ENCODE measurements at places on chromosomes 4 and X.

- DNase-seq = no peak
These were observed 1592.9 kb upstream of the TENM3 start for GRCh38 chr4:180650273-180650672.

DNA sequence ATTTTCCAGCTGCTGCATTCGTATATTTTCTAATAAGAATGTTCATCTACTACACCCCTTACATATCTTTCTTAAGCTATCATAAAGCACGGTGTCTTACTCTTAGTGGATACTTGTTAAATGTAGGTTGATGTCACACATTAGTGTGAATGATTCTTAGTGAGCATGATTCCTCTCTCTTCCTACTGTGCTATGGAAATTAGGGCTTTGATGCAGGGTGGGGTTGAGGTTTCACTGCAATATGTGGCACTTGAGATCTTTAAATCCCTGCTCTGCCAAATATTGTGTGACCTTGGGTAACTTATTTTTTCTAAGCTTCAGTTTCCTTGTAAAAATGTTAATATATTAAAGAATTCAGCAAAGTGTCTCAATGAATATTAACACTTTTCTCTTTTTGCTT, 188.4 kb downstream of the PDGFRA start:
- DNase-seq = no peak

DNA sequence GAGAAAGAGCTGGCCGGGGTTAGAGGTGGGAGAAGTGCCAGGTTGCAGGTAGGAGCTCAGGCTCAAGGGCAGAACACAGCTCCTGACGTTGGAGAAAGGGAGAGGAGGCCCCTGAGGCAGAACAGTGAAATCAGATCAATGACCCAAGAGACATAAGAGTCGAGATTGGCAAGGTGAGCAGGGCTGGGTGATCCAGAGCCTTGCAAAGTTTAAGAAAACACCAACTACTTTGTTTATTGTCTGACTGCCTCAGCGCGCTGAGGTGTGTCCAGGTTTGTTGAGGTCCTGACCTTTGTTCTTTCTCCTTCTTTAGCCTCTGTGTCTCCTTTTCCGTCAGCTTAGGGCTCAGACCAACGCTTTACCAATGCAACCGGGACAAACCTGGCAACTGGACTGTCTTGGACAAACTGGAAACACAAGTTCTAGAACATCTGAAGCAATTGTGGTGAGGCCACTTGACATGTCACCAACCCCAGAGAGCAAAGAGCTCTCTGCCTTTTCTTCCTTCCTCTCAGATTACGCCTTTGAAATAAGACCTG, 28.3 kb downstream of the CHRNA9 start:
- DNase-seq = no peak

DNA sequence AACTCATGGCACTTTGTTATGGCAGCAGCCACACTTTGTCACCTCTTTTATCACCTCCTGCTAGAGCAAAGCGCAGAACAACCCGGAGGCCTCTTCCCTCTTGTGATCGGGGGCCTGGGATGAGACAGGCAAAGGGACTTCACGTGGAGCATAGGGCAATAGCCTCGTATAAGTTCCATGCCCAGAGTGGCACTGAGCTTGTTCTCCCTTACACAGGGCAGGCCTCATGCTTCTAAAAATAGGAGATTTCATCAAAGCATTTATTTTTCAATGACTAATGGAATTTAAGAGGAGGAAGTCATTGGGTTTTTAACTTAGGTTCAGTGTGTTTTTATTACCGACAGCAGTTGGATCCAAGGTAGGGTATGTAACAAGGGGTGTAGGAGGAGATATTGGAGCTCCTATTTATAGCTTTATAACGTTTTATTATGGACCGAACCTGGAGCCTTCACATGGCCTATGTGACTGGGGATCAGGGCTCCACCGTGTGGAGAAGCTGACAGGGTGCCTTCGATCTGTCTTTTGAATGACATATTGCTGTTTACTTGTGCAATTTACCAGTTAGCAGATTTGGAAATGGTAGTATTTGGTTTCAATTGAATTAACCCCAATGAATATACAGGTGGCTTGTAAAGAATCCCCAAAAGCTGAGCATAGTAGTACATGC, 93.8 kb downstream of the SLC2A9 start:
- DNase-seq = no peak

DNA sequence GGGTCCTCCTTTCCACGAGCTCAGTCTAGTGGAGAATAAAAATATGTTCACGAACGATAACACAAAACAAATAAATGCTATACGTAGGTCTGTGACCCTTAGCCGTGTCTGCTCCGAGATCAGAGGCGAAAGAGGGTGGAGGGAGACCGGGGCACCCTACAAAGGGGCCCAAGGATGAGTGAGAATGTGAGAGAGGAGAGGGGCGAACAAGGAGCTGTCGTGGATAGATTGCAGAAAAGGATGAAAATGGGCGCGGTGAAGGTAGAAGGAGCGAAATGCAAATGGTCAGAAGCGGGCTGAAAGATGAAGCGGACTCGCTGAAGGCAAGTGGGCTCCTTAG, 6.2 kb upstream of the ZBTB33 start:
- no peak for DNase-seq

- no peak for DNase-seq
These were observed 36.2 kb downstream of the DCX start for GRCh38 chrX:111375747-111376146.

- no peak for DNase-seq
These were observed 144.8 kb downstream of the SPATA18 start for GRCh38 chr4:52195869-52196268.

- DNase-seq = peak; percentile 22
These were observed 124.2 kb upstream of the MBNL3 start for GRCh38 chrX:132612821-132613564.

- DNase-seq = no peak
These were observed 20.1 kb downstream of the ACSL1 start for GRCh38 chr4:184805462-184806228.

DNA sequence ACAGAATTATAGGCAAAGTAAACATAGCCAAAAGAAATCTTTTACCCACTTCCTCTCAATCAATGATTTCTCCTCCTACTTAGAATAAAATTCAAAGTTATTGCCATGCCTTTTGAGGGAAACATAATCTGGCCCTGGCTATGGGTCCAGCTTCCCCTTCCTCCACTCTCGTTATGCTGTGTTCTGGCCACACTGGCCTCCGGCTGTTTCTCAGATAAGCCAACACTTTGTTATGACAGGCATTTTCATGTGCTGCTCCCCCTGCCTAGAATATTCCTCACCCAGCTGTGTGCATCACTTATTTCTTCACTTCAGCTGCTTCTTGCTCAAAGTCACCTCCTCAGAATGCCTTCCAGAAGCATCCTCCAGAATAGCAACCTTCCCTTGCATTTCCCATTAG, 386.6 kb upstream of the AADAT start:
- DNase-seq = no peak

DNA sequence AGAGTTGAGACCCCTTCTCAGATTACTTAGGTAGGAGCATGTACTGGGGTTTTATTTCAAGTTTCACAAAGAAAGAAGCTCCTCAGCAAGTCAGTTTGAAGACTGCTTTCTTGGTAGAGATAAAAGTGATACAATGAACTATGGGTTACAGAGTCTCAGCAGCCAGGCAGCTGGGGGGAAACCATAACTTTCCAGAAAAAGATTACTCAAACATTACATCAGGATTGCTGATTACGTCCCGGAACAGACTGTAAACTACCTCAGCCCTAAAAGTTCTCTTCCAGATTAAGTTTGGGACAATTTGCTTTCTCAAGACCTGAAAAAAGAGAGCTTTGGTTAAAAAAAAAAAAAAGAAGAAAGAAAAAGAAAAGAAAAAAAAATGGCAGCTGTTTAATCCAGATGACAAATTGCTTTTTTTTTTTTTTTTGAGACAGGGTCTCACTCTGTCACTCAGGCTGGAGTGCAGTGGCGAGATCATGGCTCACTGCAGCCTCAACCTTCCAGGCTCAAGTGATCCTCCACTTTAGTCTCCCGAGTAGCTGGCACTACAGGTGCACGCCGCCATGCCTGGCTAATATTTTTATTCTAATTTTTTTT, 16.6 kb downstream of the SAT1 start:
- no peak for DNase-seq

DNA sequence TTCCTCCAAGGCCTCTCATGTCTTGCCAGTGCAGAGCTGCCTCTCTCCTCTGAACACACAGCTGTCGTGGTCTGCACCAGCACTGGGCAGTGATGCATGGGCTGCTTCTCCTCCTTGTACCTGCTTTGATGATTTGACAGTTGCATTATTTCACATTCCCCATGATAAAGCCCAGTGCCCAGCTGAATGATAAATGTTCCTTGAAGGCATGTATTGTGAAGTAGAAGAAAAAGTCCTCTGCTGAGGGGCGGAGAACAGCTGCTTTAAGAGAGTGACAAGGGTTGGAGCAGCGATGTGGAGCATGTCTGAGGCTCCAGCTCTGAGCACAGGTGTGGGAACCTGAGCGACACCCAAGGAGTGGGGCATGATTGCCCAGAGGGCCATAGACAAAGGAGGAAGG, 21.1 kb upstream of the TRIM2 start:
- DNase-seq = no peak

GRCh38 chr4:168655182-168655581, 158.3 kb downstream of the PALLD start:
- peak; percentile 57 for DNase-seq

GRCh38 chrX:18026166-18026565, 165.1 kb upstream of the RAI2 start:
- no peak for DNase-seq

- no peak for DNase-seq
These were observed 219.9 kb upstream of the ANKRD50 start for GRCh38 chr4:124932447-124932846.

- DNase-seq = no peak
These were observed 53.6 kb downstream of the FIP1L1 start for GRCh38 chr4:53431052-53431451.

- no peak for DNase-seq
These were observed 103.6 kb downstream of the CHIC2 start for GRCh38 chr4:53960843-53961242.

- DNase-seq = no peak
These were observed 58.8 kb downstream of the C4orf50 start for GRCh38 chr4:5959211-5959982.

GRCh38 chr4:66489783-66490452, 819.6 kb upstream of the EPHA5 start:
- DNase-seq = no peak

- no peak for DNase-seq
These were observed 383 bp downstream of the PCYT1B start for GRCh38 chrX:24646745-24647182.

DNA sequence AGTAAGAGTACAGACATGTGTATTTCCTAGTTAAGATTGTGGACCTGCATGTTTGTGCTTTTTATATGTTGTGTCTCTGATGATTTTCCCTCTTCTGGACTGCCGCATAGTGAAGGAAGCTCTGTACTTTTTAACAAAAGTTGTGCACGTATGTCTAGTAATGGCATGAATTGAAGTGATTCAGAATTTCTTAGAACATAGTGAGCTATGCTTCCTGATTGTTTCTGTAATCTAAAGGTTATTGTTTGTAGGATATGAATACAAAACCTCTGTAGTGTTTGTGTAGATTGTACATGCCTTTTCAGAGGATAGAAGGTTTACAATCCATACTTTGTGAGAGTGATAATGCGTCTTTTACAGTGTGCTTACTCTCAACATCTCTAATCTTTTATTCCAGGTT, 37.0 kb upstream of the NUDT6 start:
- no peak for DNase-seq

DNA sequence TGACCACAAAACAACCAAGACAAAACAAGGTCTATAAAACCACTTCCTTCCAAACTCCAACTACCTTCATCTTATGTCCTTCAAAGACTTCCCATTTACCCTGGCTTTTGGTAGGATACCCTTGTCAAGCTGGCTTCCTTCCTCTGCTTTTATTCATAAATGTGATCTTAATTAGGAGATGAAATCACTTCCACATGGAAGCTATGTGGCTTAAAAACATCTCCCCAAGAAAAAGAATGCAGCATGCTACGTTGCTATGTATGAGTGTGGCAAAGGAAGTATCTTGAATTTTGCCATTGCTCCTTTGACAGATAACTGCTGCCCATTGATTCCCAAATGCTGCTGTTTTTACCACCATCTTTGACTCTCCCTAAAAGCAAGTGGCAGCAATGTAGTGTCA, 46.4 kb upstream of the VEGFD start:
- DNase-seq = no peak

- no peak for DNase-seq
These were observed 18.9 kb upstream of the CXCR3 start for GRCh38 chrX:71637253-71637618.

- no peak for DNase-seq
These were observed 57.4 kb upstream of the ARSJ start for GRCh38 chr4:114036864-114037263.

DNA sequence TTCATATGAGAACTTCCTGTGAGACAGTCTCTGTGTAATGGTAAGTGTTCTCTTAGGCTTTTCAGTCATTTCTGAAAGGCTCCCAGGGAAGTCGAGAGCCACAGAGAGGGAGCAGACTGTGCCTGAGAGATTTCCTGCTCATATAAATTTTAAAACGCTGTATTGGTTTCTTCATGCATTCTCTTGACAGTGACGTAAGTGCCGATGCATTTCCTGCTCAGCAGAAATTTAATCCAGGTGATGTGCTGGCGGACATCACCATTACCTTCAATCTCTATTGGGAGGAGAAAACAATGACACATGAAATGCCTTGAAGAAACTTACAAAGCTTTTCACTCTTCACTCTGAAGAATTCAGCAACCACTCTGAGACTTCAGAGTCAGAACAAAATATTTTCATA, 383.6 kb downstream of the BMPR1B start:
- no peak for DNase-seq

GRCh38 chr4:169689681-169690080, 68.1 kb downstream of the HPF1 start:
- no peak for DNase-seq

DNA sequence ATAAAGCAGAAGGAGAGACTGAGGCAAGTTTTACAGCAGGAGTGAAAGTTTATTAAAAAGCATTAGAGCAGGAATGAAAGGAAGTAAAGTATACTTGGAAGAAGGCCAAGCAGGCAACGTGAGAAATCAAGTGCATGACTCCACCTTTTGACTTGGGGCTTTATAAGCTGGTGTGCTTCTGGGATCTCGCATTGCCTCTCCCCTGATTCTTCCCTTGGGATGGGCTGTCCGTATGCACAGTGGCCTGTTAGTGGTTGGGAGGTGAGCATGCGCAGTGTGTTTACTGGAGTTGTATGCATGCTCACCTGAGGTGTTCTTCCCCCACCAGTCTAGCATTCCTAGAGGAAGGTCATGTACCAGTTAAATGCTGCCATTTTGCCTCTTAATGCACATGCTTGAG, 29.1 kb upstream of the C1QTNF7 start:
- DNase-seq = no peak

DNA sequence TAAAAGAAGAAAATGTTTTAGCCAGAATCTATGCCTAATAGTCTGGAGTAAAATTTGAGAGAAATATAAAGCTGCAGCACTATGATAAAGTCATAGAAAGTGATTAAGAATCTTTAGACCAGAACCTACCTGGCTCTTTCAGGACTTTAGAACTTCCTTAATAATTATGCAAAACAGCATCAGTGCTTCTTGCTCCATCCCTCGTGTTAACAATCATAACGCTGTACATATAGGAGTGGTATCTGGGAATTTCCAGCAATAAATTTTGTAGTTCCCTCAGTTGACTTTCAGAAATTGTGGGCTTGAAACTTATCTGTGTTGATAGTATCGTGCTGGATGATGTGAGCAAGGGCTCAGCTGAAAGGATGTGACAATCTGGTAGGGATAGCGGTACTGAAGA, 102.1 kb upstream of the RASGEF1B start:
- DNase-seq = no peak

GRCh38 chrX:21658746-21659145, 616 bp upstream of the KLHL34 start:
- no peak for DNase-seq

Measured in MM.1S (cell line).